ENCODE measurements at places on chromosomes 16 and 17.

GRCh38 chr17:7404737-7405349 lies 946 bp upstream of the TMEM256 start:
- peak; percentile 66 for DNase-seq

DNA sequence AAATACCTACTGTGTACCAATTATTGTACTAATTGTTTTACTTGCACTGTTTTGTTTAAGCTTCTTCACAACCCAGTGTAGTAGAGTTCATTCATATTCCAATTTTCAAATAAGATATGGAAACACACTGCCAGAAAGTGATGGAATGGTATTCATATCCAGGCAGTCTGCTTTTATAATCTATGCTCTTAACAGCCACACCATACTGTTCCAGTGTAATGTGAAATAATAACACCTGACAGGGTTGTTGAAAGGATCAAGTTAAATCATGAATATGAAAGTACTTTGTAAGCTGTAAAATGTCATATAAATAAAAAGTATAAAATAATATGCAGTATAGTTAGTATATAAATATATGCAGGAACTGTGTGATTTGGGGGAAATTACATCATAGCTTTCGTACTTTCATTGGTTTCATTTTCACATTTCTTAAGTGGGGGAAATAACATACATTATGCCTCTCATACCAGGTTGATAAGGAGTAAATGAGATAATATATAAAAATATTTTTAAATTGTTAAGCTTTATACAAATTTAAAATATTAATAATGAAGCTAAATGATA lies 230.8 kb downstream of the TANC2 start:
- DNase-seq: peak; percentile 20

GRCh38 chr16:70594569-70594968 lies 51.8 kb upstream of the IL34 start:
- no peak for DNase-seq

DNA sequence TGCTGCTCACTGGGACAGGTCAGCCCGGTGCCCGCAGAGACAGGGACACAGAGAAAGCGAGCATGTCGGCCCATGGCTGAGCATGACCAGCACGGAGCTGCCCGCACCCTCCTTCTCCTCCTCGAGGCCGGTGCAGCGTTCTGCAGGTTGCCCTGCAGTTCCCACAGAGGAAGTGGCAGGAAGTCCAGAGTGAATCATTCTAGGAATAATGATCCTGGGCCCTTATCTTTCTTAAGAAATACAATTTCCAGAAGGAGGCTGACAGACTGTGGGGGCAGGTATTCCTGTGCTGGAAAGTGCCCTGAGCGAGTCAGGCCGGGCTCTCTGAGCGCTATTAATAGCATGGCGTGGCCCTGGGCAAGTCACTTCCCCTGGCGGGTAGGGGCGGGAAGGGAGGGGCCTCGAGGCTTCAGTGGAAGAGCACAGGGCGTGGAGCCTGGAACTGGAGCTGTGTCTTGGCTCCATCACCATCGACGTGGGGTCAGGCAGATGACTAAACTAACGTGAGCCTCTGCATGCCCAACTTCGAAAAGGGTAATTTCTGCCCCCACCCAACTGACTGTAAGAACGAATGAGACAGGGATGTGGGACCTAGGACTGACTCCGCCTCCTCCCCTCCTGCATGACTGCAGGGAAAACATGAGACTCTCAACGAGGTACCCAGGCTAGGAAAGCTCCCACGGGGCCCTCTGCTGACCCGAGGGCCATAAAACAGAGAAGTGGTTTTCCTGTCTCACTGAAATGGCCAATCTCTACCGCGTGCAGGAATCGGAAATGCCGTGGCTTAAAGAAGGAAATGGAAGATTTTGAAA lies 9.8 kb downstream of the TMEM204 start:
- DNase-seq: peak; percentile 85

- DNase-seq: peak; percentile 61
These were observed 599 bp downstream of the MRC2 start for GRCh38 chr17:62627904-62628633.

DNA sequence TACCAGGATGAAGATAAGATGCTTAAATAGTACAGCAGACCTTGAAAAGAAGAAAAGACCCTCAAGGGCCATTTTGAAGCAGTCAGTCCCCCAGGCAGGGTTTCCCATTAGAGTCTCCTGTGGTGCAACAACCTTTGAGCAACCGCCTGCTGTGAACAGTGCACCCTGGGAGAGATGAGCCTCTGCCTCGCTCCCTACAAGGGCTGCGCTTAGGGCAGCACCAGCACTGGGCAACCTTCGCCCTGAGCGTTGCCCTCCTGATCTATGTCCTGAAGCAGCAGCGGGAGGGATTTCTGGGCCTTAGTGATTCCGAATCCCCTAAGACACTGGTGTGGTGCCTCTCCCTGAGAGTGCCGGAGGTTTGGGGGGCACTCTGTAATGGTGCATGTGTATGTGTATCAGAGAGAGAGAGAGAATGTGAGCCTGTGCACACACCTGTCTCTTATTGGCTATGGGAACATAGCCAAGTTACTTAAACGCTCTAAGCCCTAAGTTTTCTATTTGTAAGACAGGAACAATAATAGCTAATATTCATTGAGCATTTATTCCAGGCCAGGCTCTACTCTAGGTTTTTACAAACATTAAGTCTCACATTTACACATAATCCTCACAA lies 25.2 kb upstream of the ABCC12 start:
- no peak for DNase-seq

DNA sequence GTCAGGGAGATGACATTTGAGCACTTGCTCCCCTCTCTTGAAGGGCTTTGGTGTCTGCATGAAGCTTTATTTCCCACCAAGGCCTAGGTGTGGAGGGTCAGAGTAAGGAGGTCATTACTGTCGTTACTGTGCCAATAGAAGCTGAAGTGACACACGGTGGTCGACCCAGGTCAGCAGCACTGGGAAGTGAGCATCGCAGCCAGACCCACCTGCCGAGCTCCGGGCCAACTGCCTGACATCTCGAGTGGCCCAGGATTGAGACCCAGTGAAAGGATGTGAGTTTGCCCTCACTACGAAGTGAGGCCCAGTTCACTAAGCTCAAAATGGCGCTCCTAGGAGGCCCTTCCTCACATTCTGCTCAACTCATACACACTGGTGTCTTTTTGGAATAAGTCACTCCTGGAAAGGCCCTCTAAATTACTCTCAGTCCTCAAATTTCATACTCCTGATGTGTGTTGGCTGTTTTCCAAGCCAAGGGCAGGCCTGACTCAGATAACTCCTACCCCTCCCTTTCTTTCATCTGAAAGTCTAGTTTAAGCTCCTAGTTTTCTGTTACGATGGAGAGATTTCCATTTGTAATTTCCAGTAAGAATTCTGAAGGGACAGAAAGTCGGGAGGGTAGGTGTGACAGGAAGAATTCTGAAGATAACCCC lies 200.4 kb downstream of the LGALS9B start:
- DNase-seq: peak; percentile 34

- no peak for DNase-seq
These were observed 826 bp downstream of the UNC119 start for GRCh38 chr17:28551421-28552175.

DNA sequence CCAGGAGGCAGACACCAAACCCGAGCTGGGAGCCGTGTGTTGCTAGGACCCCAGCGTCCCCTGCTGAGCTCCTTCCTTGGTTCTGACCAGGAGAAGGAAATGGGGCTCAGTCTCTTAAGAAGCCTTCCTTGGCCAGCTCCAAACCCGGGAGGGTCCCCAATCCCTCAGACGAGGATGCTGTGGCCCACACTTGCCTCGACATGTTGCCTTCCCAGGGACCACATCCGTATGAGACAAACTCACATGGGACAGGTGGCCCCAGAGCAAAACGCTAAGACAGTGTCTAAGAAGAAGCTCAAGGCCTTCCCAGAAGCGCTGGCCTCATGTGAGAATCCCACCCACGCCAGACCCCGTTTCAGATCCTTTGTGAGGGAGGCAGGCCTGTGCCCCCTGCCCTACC lies 19.8 kb downstream of the LGALS9 start:
- no peak for DNase-seq

GRCh38 chr16:30005341-30006094 lies 5.3 kb downstream of the DOC2A start:
- peak; percentile 53 for DNase-seq

DNA sequence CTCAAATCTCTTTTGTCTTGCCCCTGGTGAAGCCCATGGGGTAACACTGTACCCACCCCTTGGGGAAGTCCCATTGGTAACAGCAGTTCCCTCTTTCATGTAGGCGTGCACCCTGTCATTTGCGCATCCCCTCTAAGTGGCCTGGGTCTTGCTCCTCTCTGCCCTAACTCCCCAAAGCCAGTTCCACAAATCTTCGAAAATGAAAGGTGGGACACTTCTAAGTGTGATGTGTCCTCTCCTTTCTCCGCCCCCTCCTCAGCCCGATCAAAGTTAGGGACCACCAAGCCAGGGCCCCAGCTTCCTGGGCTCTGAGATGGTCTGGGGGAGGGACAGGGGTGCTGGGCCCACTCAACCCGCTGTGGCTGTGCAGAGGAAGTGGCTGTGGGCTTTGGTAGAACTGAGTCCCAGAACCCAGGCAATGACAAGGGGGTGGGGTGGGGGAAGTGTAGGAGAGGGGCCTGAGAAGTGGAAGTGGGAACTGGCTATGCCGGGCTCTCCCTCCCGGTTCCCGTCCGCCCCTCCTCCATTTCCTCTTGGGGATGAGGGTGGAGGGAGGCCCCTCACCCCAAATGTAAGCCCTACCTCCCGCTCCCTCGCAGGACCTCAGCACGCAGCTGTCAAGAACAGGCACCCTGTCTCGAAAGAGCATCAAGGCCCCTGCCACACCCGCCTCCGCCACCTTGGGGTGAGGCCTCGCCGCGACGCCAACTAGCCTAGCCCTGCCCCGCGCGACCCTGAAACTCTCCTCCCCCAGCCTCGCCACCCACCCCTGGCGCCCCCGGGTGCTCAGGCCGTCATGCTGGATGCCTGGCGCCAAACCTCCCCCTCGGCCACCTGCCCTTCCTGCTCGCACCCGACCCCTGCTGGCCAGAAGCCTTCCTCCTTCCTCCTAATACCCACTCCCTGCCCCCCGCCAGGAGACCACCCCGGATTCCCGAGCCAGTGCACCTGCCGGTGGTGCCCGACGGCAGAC lies 8.7 kb downstream of the ABI3 start:
- DNase-seq: peak; percentile 85

DNA sequence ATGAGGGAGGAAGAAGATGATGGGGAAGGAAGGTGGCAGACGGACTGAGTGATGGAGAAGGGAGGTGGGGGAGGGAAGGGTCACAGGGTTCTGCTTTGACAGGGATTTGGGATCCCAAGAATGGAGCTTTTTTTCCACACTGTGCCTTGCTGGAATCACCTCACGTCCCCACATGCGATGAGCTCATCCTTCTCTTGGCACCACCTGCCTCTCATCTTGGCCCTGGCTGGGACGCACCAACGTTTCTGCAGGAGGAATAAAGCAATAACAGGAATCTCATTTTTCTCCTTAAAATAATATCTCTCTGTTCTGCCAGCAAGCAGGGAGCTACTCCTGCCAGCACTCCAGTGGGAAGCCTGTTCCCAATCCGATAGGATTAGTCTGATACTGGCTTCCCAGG lies 47.8 kb downstream of the MEOX1 start:
- no peak for DNase-seq

- no peak for DNase-seq
These were observed 181.9 kb downstream of the MSI2 start for GRCh38 chr17:57438066-57438731.

DNA sequence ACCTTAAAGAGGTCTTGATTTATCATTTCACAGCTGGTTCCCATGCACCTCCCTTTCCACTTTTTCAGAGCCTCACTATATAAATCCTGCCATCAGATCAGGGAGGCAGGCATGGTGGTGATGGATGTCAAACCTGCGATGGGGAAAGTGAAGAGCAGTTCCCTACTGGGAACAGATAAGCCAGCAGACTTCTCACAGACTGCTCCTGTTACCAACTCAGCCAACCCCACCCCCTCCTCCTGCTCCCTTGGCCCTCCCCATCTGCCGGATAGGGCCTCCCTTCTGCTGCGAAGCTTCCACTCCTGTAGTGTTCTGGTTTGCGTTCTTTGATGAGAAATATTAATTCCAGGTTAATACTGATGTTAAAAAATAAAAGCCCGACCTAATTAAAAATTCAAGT lies 232.1 kb downstream of the STX8 start:
- no peak for DNase-seq

DNA sequence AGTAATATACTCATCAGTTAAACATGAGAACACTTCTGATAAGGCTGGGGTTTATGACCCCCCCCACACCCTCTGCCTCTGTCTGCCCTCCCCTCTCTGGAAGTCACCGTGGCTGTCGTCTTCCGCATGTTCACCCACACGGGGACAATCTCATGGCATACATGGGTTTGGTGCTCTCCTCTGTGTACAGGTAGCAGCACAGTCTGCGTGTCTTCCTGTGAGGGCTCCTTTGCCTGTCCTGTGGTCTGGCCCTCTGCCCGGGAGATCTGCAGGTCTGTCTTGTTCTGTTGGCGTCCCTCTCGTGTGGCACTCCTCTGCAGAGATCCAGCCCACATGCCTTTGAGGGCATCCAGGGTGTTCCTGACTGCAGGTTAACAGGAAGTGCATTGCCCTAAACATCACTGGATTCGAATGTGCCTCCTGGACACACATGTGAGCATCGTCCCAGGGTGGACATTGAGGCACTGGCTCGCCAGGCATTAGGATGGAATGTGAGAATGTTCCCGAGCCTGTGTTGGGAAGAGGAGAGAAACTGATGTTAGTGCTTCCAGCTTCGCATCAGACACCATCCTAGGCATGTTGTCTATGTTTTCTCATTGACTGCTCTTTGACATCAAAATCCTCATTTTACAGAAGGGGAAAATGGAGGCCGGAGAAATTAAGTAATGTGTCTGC lies 54.5 kb downstream of the NKD1 start:
- DNase-seq: no peak

All from suppressor macrophage treated with lipopolysaccharide for 1 hour (primary cell).